ENCODE measurements at places on chromosomes 5 and 9.
A peak's percentile ranks its signal among the peaks of the same experiment; 100 is the strongest.

DNA sequence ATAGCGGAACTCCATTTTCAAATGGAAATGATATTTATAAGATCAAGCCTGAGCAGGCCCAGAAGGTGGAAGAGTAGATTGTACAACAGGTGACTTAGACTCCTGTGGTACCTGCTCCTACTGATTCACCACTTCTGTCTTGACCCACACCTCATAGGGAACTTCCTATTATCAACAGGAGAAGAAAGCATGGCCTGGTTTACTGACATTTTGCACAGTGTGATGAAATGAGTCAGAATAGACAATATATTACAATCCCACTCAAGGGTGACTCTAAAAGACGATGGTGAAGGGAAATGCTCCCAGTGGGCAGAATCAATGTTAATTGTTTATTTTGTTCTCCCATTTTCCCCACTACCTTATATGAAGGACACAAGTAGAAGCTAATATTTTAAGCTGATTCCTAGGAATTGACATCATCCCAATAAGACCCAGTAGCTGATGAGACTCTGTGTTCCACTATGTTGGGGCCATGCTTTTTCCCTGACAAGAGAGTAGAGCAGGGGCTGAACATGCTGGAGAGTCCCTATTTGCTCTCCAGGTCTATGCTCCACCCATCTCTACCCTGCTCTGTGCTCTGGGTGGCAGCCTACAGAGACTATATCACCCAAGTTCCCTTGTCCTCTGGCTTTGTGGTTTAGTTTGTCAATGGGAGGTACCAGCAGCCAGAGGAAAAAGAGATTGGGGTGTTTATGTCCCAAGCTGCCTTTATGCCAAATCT is 163.4 kb upstream of the FSTL4 start:
- DNase-seq, result no peak

- no peak for DNase-seq
Observed at GRCh38 chr5:6473284-6473683, 24.6 kb downstream of the UBE2QL1 start.

GRCh38 chr5:156414391-156414790 is 87.4 kb downstream of the SGCD start:
- no peak for DNase-seq

GRCh38 chr5:33725806-33726205 is 166.0 kb downstream of the ADAMTS12 start:
- DNase-seq, result no peak

DNA sequence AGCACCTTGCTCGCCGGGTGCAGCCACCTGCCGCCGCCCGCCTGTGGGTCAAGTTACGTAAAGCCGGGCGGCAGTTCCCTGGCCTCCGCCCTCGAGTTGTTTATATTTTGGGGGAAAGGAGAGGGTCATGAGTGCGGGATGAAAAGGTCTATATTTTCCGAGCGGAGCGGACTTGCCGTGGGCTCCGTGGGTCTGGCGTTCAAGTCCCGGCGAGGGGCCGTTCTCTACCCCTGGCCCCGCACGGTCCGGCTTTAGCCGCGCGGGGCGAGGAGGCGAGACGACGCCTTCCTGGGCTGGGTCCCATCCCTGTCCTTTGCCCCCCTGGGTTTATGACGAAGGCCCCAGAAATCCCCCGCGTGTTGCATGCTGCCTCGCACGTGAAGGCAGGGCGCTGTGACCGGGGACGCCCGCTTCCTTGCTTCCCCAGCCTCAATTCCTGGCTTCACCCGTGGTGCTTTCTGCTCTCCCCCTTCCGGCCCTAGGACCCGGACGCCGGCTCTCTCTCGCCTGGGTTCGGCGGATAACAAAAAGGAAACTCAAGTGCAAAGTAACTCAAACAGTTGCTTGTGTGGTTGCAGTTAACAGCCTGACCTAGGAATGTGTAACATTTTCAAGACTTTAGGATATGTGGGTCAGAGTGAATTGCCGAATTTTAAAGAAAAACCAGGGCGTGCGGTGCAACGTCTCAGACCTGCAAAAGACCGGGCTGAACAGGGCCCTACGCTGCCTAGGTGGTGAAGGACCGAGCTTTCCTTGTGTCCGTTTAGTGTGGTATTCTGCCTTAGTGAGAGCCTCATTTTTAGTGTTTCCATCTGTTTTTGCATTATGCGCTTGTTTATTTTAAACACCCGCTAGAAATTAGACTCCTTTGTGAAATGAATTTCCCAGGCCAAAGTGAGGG is 810 bp downstream of the VPS13A start:
- no peak for DNase-seq

GRCh38 chr5:172791286-172791685 is 20.3 kb upstream of the DUSP1 start:
- no peak for DNase-seq

DNA sequence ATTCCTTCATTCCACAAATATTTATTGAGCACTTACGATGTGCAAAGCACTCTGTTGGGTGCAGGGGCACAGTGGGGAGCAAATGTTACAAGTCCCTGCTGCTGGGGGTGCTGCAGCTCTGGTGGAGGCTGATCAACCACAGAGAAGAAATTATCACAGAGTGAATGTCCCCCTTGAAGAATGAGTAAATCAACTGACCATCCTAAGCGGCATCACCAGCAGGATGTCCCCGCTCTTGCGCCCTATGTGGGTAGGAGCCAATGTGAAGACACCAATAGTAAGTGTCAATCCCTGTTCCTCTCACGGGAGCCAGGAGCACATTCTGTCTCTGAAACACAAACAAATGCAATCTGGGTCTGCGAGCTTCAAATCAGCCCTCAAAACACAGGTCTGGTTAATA is 47.4 kb upstream of the TBC1D9B start:
- no peak for DNase-seq

GRCh38 chr9:15824310-15824709 is 271.5 kb downstream of the CCDC171 start:
- peak; percentile 13 for DNase-seq

DNA sequence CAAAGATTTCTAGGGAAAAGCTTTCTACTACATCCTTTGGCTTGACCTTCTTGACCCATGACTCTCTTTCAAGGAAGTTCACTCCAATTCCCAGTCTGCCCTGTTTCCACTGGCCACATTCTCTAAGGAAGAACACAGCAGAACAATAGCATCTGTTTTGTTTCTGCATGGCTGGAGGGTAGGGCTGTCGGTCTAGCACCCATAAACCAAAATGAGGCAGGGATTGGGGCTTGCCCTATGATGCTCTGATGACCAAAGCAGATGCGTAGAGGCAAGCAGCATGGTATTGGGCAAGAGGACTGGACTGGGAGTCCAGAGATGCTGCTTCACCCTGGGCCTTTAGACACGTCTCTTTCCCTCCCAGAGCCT is 24.1 kb downstream of the GOLGA2 start:
- DNase-seq, result no peak

- DNase-seq, result no peak
Observed at GRCh38 chr5:73096239-73096575, 24.2 kb upstream of the TMEM171 start.

DNA sequence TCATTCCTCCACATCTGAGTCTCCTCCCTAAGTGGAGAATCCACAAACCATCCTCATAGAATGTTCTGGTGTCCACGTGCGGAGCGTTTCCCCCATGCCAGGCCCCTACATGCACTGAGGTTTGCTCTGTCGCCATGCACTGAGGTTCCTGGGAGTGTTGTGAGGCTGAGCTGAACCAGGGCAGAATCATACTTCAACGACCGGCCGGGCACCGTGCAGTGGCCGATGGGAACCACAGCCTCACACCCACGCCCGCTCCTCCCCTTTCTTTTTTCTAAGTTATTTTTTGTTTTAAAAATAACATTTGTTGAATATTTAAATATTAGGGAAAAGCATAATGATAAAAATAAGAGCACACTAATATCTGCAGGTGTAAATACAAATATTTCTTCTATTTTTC is 260.4 kb upstream of the IRX4 start:
- DNase-seq, result no peak

DNA sequence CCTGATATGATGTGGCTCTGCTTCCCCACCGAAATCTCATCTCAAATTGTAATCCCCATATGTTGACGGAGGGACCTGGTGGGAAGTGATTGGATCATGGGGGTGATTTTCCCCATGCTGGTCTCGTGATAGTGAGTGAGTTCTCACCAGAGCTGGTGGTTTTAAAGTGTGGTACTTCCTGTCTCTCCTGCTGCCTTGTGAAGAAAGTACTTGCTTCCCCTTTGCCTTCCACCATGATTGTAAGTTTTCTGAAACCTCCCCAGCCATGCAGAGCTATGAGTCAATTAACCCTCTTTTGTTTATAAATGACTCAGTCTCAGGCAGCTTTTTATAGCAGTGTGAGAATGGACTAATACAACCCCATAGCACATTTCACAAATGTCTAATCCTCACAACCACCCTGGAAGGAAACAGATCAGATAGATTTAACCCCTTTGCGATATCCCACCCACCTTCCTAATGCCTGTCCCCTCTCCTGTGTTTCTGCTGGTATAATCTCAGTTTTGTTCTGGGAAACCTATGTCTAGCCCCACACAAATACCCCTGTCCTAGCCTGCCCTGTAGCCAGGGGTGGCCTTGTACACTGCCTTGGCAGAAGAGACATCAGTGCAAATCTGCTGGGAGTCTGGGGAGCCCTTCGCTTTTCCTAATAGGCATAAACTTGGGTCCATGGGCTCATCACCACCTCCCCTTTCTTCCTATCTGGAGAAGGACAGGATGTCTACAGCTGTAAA is 157.0 kb upstream of the RAI14 start:
- DNase-seq, result peak; percentile 43

DNA sequence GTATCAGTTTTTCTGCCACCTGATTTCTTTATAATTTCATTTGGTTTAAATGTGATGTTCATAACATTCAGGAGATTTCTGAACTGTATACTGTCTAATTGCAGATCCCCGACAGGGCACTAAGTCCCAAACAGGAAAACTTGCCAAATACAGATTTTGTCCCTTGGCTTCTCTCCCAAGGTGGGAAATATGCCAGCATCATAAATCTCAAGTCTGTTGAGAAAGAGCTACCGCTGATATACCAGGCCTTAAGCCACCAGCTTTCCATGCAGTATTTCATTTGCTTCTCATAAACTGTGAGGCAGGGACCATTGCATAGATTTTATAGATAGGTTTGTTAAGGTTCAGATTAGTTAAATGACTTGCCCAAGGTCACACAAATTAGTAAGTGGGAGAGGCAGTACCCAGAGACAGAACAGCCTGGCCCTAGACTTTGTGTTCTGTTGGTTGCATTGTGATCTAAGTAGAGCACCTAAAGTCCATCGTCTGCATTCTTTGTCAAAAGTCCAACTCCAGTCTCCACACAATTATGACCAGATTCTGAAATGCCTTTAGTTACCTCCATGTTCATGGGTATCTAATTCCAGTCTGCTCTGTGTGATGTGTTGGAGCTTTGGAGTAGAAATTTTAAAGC is 16.2 kb downstream of the GPR21 start:
- no peak for DNase-seq

GRCh38 chr5:134053840-134054338 is 49.1 kb upstream of the VDAC1 start:
- DNase-seq, result peak; percentile 32

DNA sequence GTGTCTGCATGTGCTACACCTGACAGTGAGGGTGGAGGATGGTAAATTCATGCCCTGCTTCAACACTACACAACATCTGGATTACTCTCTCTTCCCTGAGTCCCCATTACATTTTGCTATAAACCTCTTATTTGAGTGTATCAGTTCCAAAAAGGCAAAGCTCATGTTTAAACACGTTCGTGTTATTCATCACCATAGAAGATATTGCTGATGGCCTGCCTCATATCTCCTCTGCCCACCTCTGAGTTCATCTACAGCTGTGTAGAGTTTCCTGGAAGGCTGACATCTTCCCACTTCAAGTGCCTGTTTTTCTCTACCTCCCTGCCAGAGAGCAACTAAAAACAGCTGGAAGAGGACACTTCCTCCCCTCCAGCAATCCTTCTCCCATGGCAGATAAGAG is 433.2 kb downstream of the ISL1 start:
- no peak for DNase-seq

DNA sequence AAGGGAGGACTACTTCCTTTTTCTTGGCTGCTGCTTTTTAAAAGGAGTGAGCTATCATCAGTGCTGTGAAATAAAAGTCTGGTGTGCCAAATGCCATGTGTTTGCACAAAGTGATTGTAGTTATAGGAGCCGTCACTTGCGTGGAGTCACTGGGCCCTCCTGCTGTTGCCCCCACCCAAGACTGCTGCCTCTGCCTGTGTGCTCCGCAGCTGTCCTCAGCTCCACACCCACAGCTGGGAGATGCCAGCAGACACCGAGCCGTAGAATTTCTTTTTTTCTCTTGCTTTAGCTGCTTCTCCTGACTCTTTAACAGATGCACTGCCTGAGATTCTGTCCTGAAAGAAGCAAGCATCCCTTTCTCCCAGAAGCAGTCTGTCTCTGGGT is 9.8 kb upstream of the GLE1 start:
- DNase-seq, result no peak

DNA sequence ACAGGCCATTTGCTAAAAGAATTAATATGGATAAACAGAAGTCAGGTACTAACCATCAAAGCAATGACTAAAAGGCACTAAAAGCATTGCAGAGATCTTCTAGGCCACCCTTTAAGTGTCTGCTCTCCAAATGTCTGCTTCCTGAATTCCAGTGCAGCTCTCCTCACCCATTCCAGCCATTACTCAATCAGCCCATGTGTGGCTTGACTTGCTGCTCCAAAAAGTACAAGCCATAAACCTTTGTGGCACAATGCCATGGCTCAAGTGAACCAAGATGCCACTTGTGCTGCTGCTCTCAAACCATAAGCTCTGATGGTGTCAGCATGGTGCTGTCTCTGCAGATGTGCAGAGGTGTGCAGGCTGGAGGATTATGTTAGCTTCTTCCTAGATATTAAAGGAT is 290.2 kb upstream of the POU5F2 start:
- DNase-seq, result no peak

- DNase-seq, result no peak
Observed at GRCh38 chr5:7682379-7682778, 168.6 kb downstream of the CFAP90 start.

GRCh38 chr5:159874263-159874662 is 42.0 kb upstream of the ADRA1B start:
- DNase-seq, result no peak

DNA sequence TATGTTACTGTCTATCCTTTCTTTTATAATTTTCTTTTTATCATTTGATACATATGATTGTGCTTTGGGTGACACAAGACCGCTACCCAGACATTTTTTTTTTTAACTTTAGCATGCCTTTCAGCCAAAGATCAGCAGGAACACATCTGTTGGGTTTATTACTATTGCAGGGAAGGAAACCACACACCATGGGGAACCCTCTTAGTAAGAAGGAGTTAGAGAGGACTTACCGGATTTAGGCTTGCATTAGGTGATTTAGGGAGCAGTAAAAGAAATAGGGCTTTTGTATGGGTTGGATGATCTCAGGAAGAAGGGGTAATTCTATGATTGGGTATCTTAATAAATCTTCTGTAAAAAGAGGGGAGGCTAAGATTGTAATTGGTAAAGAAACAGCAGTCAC is 138.2 kb downstream of the SNX18 start:
- peak; percentile 76 for DNase-seq

- no peak for DNase-seq
Observed at GRCh38 chr9:100473276-100474081, 530 bp downstream of the TMEFF1 start.

DNA sequence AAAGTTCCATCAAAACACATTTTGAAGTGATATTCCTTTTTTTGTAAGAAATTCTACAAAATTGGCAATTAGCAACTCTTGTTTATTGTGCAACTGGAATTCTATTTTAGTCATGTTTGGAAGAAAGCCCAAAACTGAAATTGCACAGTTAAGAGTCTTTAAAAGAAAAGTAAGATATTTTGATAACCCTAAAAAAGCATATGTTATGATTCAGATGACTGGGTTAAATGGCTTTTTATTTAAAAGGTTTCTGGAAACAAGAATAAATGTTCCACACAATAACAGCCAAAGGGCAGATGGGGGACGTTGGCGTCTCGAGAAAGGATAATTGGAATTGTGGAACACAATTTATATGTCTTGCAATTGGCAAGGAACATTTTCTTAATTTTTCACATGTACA is 275.2 kb downstream of the CDH9 start:
- DNase-seq, result no peak
